Esophagus squamous epithelium (tissue), 5 donors: ENCODE measurements at places on chromosomes 11 and 22.
A peak's percentile ranks its signal among the peaks of the same experiment; 100 is the strongest.

DNA sequence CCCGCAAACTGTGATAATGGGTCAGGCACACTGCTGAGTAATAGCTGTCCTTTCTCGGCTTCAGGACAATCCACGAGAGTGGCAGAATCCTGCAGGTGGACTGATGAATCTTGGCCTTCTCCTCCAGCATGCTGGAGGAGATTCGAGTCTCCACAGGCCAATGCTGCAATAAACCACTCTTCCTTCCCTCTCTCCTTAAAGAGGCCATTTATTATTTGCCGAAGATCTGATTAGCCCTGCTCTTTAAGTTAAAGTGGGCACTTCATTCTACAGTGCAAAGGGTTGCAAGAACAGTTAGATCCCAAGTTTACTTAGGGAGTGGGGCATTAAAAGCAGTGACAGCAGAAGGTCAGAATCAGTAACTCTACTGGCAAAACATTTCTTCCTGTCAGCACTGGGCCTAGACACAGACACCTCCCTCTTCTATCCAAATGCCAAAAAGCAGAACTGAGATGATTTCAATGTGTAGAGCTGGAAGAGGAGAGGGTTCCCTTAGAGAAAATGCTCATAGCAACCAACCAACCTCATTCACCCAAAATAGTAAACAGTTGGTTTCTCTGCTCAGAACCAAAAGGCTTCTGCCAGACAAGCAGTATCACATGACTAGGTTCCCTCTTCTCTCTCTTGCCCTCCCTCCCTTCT lies 121.7 kb downstream of the SGSM3 start:
- no peak for DNase-seq

GRCh38 chr11:124891373-124891861 lies 6.2 kb downstream of the ROBO4 start:
- no peak for DNase-seq

DNA sequence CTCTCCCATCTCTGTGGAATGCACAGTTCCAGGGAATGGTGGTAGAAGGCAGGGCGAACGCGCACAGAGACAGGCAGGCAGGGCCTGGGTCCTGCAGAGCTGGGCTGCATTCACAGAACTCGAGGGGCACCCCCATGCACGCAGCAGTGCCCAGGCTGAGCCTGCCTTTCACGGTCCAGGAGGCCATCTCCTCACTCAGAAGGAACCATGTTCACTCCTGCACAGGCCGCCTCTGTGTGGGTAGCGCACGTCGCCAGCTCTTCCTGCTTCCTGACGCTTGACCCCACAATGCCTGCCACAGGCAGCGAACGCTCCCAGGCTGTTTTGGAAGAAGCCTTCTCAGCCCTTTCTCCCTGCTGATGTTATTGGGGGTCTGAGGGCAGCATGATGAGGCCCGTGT lies 98.8 kb upstream of the BID start:
- no peak for DNase-seq

- no peak for DNase-seq
Measured at GRCh38 chr11:108111126-108111525, 10.2 kb upstream of the ACAT1 start.

DNA sequence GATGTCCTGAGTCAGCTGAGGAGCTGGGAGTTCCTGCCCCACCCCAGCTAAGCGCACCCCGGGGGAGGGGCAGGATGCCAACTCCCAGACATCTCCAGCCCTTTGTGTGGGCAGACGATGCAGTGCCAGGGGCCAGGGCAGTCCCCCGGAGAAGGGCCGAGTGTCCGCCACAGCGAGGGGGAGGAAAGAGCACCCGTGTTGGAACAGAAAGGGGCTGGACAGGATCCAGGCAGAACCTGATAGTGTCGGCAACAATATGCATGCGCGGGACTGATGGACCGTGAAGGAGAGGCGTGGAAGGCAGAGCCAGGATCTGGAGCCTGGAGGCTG lies 1434.7 kb downstream of the BRD1 start:
- DNase-seq: no peak

DNA sequence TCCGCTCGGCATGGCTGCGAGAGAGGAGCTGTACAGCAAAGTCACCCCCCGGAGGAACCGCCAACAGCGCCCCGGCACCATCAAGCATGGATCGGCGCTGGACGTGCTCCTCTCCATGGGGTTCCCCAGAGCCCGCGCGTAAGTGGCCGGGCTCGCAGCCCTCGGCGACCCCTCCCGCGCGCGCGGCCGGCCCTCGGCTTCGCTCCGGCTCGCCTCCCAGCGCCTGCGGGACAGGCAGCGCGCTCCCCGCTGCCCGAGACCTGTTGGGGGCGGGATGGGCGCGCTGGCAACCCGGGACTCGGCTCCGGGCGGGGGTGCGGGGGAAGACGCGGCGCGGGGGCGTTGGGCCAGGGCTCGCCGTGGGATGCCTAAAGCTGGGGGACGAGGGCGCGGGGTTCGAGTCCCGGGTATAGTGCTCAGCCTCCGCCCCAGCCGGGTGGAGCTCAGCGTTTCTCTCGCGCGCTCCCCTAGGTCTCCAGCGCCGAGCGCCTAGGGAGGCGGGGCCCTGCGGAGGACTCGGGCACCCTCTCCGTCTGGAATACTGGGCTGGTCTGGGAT lies 630 bp downstream of the UBASH3B start:
- no peak for DNase-seq

DNA sequence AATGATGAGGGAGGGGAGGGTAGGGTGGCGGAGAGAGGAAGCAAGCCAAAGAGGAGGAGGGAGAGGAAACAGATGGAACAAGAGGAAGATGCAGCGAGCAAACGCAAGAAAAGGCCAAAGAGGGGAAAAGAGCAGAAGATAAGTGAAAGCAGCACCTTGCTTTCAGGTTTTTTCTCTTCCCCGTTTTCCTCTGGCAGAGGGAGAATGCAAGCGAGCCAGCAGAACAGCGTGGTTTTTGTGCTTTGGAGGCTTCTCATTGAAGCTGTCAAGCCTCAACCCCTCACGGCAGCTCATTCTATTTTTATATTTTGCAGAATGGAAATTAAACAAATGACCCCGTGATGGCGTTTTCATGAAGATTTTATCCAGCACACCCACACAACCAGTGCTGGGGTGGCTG lies 67.1 kb upstream of the GRAMD1B start:
- no peak for DNase-seq

DNA sequence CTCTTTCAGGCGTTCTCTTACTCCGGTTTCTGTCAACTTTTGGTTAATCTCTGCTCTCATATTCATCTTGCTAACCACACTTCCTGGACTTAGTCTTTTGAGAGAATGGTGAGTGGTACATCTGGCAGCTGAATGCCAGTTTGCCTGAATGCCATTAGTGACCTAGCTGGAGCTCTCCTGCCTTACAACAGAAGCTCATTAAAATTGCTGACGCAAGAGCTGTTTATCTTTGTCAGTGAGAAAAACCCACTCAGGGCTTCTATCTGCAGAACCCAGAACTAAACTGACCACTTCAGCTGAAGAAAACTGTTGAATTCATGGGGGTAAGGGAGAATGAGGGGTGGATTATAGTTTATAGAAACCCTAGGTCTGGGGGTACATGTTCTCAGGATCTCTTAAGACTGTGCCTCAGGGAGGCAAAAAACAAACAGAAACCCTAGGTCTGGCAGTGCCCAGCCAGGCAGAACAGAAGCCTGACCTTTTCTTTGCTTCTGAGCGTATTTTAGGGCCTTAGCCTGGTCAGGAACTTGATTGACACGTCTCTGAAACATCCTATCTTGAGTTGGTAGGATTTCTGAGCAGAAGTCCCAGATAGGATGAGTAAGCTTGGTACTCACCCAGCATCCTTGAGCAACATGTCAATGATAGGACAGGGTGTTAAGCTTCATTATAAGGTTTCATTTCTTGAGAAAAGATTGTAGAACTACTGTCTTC lies 52.8 kb upstream of the YWHAH start:
- no peak for DNase-seq

GRCh38 chr11:68297812-68298658 lies 14.4 kb upstream of the LRP5 start:
- DNase-seq: peak; percentile 22

GRCh38 chr11:44344423-44344820 lies 34.5 kb upstream of the ALX4 start:
- no peak for DNase-seq

DNA sequence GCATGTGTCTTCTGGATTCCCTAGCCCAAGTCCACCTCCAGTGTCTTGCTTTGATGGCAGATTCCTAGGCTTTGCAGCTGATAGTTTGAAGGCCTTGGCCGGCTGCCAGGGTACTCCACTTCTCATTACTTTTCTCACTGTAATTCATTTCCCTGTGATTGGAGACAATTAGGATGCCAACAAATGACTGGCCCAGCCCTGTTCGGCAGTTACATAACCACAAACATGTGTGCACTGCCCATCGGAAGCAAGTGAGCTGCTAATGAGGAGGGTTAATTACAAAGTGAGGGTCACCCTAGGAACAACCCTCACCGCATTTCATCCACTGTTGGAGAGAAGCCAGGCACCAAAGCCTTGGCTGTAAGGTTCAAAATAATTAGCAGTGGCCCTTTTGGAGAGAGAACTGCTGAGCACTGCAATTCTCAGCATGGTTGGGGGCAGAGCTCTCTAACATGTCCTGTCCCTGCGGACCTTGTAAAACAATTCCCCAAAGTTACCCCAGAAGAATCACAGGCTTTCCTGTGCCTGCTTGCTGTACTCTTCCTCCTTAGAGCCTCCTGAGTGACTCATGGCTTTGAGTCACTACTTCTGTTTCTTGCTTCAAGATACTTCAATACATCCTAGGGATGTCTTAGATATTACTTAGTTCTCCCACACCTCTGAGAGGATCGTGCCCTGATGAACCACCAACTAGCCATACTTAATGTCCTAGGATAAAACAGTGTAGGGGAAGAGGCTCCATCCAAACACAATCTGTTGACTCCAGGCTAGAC lies 109.7 kb upstream of the GALNT18 start:
- DNase-seq: no peak

- no peak for DNase-seq
Measured at GRCh38 chr22:50675553-50676179, 3.0 kb downstream of the SHANK3 start.

GRCh38 chr11:4433856-4434255 lies 15.2 kb upstream of the OR52K2 start:
- no peak for DNase-seq

DNA sequence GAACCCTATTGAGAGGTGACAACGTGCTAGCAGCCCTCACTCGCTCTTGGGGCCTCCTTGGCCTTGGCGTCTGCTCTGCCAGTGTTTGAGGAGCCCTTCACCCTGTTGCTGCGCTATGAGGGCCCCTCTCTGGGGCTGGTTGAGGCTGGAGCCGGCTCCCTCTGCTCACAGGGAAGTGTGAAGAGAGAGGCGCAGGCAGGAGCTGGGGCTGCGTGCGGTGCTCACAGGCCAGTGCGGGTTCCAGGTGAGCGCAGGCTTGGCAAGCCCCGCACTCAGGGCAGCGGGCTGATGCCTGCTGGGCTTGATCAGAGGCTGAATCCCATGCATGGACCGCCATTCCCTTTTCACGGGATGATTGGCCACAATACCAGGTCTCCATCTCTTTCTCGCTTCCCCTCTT lies 90.7 kb downstream of the DLG2 start:
- no peak for DNase-seq

GRCh38 chr11:69111624-69112542 lies 43.9 kb upstream of the SMIM38 start:
- DNase-seq: no peak

DNA sequence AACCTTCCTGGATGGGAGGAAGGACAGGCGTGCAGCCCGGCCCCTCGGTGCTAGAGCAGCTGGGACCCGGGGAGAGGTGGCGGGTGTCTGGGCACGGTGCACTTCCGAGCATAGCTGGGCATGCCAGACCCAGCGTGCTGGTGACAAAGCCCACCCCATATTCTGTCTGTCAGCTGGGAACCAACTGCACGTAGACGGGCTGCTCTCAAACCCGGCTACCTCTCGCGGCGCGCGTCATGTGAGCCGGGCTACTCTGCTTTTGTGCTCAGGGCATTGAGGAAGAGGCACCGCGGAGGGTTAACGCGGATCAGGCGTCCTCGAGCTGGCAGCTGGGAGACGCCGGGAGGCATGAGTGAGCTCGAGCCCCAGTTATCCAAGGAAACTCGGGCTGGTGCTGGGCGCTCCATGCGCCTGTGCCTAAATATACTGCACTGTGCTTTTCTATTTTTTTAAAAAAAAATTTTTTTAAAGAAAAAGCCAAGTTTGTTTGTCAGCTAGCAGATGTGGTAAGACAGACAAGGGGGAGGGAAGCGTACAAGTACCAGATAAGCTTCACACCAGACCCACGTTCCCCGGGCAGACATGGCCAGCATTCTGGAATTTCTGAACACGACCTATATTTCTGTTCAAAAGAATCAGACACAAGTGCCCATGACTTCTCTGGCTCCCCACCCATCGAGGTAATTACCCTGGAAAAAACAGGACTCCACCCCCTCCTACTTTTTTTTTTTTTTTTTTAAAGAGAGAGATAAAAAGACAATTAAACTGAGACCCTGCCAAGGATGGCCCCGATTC lies 425.6 kb downstream of the SHANK2 start:
- DNase-seq: no peak

DNA sequence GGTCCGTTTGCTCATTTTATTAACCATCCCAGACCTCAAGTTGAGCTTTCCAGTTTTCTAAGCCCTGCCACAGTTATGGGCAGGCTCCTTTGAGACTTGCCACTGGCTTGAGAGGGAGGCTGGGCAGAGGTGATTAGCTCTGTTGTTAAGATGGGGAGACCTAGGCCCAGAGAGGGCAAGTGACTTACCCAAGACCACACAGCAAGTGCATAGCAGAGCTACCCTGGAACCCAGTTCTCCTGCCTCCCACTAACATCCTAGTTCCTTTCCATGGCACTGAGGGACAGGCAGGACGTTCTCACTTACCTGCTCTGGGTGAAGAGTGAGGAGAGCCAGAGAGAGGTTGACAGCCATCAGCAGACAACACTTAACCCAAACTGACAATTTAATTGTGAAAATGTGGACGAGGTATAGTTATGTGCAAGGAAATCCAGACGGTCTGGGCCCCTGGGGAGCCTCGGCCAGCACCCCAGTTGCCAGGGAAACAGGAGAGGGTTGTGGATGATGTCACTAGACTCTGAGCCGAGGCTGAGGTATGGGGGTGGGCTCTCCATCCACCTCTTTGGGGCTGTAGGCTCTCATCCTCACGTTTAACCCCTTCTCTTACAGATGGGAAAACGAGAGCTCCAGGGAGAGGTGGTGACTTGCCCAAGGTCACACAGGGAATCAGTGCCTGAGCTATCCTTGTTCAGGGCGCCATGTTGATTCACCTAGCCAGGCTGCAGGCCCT lies 12.3 kb upstream of the WNT11 start:
- DNase-seq: no peak

DNA sequence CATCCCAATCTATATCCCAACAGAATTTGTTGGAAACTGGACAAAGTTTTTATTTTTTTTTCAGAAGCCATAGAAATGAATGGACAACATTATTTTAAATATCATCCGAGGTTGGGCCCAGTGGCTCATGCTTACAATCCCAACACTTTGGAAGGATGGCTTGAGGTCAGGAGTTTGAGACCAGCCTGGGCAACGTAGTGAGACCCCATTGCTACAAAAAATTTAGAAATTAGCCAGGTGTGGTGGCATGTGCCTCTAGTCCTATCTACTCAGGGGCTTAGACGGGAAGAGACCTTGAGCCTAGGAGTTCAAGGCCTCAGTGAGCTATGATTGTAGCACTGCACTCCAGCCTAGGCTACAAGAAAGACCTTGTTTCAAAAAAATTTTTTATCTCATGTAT lies 4.1 kb upstream of the SLC37A4 start:
- no peak for DNase-seq

GRCh38 chr11:86802601-86803051 lies 2.3 kb downstream of the PRSS23 start:
- no peak for DNase-seq

GRCh38 chr11:41868606-41869005 lies 409.2 kb upstream of the LRRC4C start:
- DNase-seq: no peak
